Tibial artery (tissue), 4 donors: ENCODE measurements at places on chromosomes 16 and 17.

DNA sequence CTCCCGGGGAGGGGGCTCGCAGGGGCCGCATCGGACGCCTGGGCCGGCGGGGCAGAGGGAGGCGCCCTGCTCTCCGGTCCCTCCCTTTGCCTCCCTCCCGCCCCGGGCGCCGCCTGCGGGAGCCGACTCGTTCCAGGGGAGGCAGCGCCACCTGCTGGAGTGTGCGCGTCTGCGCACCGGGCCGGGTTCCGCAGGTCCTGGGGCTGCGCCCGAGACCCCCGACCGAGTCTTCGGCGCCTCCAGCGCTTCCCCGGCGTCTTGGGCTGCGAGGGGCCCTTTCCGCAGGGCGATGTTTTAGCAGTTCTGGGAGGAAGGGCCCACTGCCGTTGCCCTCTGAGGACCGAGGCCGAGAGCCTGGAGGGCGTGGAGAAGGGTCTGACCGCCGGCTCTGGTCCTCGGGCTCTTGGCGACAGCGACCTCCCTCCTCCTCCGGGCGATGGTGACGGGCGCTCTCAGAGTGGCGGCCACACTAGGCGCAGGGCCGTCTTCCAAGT, 106.3 kb downstream of the SEC14L1 start:
- H3K27me3 ChIP-seq, result peaks cover 12% of the 10 kb centered on the region
- peak; percentile 85 for DNase-seq
- no peaks in the 10 kb centered on the region for H3K36me3 ChIP-seq
- H3K4me1 ChIP-seq, result peaks cover 13% of the 10 kb centered on the region

GRCh38 chr17:7184091-7184488, 4.9 kb upstream of the ASGR1 start:
- H3K27ac ChIP-seq, result no peak overlapping the region
- peak; percentile 68 for DNase-seq
- H3K36me3 ChIP-seq, result no peaks in the 10 kb centered on the region
- no peaks in the 10 kb centered on the region for H3K4me1 ChIP-seq
- no peak overlapping the region for H3K4me3 ChIP-seq

GRCh38 chr16:88929091-88929445, 47.9 kb downstream of the CBFA2T3 start:
- H3K36me3 ChIP-seq, result no peaks in the 10 kb centered on the region
- H3K27me3 ChIP-seq, result no peaks in the 10 kb centered on the region
- H3K4me1 ChIP-seq, result peaks cover 6% of the 10 kb centered on the region

GRCh38 chr17:37234106-37234505, 141.7 kb upstream of the C17orf78 start:
- DNase-seq, result no peak
- no peak overlapping the region for H3K27ac ChIP-seq
- H3K4me3 ChIP-seq, result no peak overlapping the region
- peaks cover 70% of the 10 kb centered on the region for H3K36me3 ChIP-seq
- no peaks in the 10 kb centered on the region for H3K4me1 ChIP-seq

DNA sequence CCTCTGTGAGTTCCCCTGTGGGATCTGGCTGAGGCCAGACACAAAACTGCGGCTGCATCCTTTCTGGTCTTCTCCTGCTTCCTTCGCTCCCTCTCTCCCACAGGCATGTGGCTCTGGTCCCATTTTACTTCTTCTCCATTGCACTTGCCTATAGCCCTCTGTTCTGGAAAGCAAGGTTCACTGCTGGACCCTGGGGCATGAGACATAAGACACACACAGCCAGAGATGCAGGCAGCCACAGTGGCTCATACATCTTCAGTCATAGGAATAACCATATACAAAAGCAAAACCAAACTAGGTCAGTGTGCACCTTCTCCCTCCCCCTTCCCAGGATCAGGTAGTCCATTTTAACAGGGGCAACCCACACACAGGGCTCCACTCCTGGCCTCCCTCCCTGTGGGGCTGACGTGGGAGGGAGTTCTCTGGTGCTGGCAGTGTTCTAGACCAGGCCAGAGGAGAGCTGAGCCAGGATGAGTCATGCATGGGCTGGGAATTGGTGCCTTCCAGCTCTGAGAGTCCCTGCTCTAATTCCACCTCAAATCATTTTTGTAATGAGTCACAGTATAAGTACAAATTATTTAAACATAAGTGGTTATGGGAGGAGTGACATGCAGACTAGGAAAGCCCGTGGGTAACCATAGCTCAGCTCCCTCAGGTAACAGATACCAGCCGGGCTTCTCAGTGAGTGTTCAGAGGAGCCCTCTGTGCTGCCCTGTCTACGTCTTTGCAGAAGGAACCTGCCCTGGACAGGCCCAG, 58.0 kb downstream of the ASIC2 start:
- H3K27me3 ChIP-seq, result no peaks in the 10 kb centered on the region
- peak; percentile 76 for DNase-seq
- H3K4me3 ChIP-seq, result no peak overlapping the region
- no peaks in the 10 kb centered on the region for H3K4me1 ChIP-seq
- H3K27ac ChIP-seq, result peak overlapping the region; percentile 48

DNA sequence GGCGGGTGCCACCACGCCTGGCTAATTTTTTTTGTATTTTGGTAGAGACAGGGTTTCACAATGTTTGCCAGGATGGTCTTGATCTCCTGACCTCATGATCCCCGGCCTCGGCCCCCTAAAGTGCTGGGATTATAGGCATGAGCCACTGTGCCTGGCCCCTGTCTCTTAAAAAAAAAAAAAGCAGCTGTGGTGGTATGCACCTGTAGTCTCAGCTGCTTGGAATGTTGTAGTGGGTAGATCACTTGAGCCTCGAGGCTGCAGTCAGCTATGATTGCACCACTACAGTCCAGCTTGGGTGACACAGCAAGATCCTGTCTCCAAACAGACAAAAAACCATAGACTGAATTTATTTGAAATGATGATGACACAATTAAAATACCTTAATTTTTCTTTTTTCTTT, 24.3 kb downstream of the CDK12 start:
- no peaks in the 10 kb centered on the region for H3K27me3 ChIP-seq
- no peak overlapping the region for H3K4me3 ChIP-seq
- DNase-seq, result no peak

- no peaks in the 10 kb centered on the region for H3K4me1 ChIP-seq
- no peak for DNase-seq
- H3K27me3 ChIP-seq, result no peaks in the 10 kb centered on the region
- no peak overlapping the region for H3K27ac ChIP-seq
Measured at GRCh38 chr16:82533189-82533588, 93.6 kb upstream of the CDH13 start.

DNA sequence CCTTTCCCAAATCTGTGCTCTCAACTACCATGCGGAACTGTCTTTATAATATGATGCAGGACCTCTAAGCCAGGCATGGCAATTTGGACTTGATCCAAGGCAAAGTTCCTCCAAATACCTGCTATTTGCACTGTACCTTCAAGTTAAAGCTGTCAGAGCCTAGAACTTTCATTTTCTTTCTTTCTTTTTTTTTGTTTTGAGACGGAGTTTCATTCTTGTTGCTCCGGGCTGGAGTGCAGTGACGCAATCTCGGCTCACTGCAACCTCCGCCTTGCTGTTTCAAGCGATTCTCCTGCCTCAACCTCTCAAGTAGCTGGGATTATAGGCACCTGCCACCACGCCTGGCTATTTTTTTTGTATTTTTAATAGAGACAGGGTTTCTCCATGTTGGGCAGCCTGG, 51.7 kb downstream of the ARHGAP27 start:
- H3K36me3 ChIP-seq, result no peaks in the 10 kb centered on the region
- H3K4me1 ChIP-seq, result no peaks in the 10 kb centered on the region
- peaks cover 12% of the 10 kb centered on the region for H3K27me3 ChIP-seq
- H3K27ac ChIP-seq, result no peak overlapping the region
- DNase-seq, result no peak
- no peak overlapping the region for H3K4me3 ChIP-seq

- H3K4me3 ChIP-seq, result no peak overlapping the region
- no peak overlapping the region for H3K27ac ChIP-seq
- no peak for DNase-seq
- H3K27me3 ChIP-seq, result no peaks in the 10 kb centered on the region
Measured at GRCh38 chr17:51611585-51611984, 351.2 kb downstream of the UTP18 start.

- peak within 1 kb of the TSS; percentile 94 for H3K4me3 ChIP-seq
- H3K4me1 ChIP-seq, result no peaks in the 10 kb centered on the region
- peak; percentile 82 for DNase-seq
- H3K36me3 ChIP-seq, result no peaks in the 10 kb centered on the region
- no peaks in the 10 kb centered on the region for H3K27me3 ChIP-seq
Measured at GRCh38 chr16:22007509-22008214, at the start of gene MOSMO. Gene MOSMO, plus strand, starts transcription at chr16:22008111. Its CDS starts 191 bp downstream, at chr16:22008302.

DNA sequence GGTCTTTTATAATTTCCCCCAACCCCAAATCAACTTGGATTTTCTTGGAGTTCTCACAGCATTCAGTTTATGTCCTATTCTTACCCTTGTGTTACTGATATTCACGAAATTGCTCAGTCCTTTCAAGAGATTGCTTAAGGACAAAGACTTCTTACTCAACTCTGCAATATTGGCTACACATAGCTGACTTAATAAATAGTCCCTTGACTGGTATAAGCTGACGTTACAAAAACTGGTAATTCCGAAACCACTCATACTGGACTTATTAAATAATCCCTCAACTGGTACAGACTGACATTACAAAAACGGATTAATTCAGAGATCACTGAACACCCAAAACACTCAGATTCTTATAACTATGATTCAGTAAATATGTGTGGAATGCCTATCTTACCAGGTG, 860 bp downstream of the TIGD7 start:
- H3K27ac ChIP-seq, result peak overlapping the region; percentile 87
- peaks cover 65% of the 10 kb centered on the region for H3K36me3 ChIP-seq

- peaks cover 30% of the 10 kb centered on the region for H3K27me3 ChIP-seq
- no peaks in the 10 kb centered on the region for H3K4me1 ChIP-seq
- no peak for DNase-seq
- no peak overlapping the region for H3K4me3 ChIP-seq
- H3K36me3 ChIP-seq, result no peaks in the 10 kb centered on the region
Measured at GRCh38 chr16:86461037-86461436, 49.3 kb upstream of the FOXF1 start.

GRCh38 chr16:9160551-9160911, 69.1 kb downstream of the HAPSTR1 start:
- no peak overlapping the region for H3K27ac ChIP-seq
- no peaks in the 10 kb centered on the region for H3K27me3 ChIP-seq
- no peaks in the 10 kb centered on the region for H3K36me3 ChIP-seq
- H3K4me1 ChIP-seq, result no peaks in the 10 kb centered on the region

- no peaks in the 10 kb centered on the region for H3K27me3 ChIP-seq
- no peak for DNase-seq
- H3K36me3 ChIP-seq, result no peaks in the 10 kb centered on the region
- H3K27ac ChIP-seq, result no peak overlapping the region
- H3K4me1 ChIP-seq, result no peaks in the 10 kb centered on the region
Measured at GRCh38 chr16:65833171-65833871, 533.2 kb upstream of the CDH5 start.

- H3K4me3 ChIP-seq, result no peak overlapping the region
- no peaks in the 10 kb centered on the region for H3K36me3 ChIP-seq
- H3K27ac ChIP-seq, result no peak overlapping the region
- H3K4me1 ChIP-seq, result no peaks in the 10 kb centered on the region
- H3K27me3 ChIP-seq, result no peaks in the 10 kb centered on the region
- no peak for DNase-seq
Measured at GRCh38 chr17:16994631-16995030, 22.7 kb upstream of the TNFRSF13B start.
